Esophagus squamous epithelium (tissue), 5 donors: ENCODE measurements at places on chromosomes 4 and X. TPM values are rescaled to one million over a fixed set of nuclear protein-coding genes. Genes with fewer than 3 reads are reported as not detected.

Gene FABP2
- total RNA-seq, result not detected

Gene ZNF185
- 205 TPM for total RNA-seq

Gene MAGEC2
- not detected for total RNA-seq

Gene GAGE12F
- not detected for total RNA-seq

Gene SLITRK2
- total RNA-seq, result not detected

Gene NWD2
- not detected for total RNA-seq

Gene CFAP47
- not detected for total RNA-seq

Gene UNC5C
- 0.31 TPM for total RNA-seq

Gene TLR1
- total RNA-seq, result 11.1 TPM

DNA sequence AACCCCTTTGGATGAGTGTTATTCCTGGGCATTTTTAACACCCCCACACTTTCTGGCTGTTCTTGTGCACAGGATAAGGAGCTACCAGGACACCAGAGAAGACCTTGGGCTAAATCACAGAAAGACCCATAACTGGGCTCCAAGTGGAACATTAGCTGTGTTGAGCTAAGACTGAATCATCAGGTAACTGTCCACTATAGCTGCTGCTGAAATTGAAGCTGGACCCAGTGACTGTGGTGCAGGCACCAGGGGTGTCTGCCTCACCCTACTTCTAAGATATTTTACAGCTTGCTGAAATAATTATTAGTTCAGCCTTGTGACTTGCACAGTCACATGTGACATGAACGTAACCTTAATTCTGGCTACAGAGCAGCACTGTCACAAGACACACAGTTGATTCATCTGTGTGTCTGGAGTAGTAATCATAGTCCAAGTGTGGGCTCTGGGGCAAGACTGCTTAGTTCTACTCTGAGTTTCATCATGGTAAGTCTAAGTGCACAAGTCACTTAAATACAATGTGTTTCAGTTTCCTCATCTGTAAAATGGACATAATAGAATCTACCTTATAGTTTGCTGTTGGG, 127.4 kb downstream of the SLC39A8 start:
- DNase-seq, result no peak

GRCh38 chrX:110665223-110666002, 130.2 kb downstream of the CHRDL1 start:
- no peak for DNase-seq

DNA sequence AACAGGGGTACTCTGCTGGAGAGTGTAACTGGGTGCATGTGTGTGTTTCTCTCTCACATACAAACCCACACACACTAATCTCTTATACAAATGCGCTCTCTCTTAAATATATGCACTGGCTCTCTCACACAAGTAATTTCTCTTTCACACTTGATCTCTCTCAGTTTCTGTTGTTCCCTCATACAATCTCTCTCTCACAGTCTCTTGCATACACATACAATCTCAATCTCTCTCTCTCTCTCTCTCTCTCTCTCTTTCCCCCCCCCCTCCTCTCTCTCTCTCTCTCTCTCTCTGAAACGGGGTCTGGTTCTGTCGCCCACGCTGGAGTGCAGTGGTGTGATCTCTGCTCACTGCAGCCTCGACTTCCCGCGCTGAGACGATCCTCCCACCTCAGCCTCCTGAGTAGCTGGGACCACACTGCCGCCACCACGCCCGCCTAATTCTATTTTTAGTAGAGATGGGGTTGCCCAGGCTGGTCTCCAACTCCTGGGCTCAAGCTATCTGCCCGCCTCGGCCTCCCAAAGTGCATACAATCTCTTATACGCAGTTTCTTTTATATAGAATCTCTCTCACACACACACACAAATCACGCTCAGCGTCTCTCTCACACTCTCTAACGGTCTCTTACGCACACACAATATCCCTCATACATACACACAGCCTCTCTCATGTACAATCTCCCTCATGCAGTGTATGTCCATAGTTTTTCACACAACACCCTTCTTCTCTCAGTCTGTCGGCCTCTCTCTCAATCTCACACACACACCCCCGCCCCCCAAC, 518 bp upstream of the FAM241A start:
- DNase-seq, result no peak

- no peak for DNase-seq
Measured at GRCh38 chr4:187547316-187547715, 448.3 kb upstream of the ZFP42 start.

- DNase-seq, result no peak
Measured at GRCh38 chrX:69627744-69628143, 11.8 kb downstream of the EDA start.

GRCh38 chrX:47217121-47217851, 1.2 kb upstream of the CDK16 start:
- DNase-seq, result no peak

DNA sequence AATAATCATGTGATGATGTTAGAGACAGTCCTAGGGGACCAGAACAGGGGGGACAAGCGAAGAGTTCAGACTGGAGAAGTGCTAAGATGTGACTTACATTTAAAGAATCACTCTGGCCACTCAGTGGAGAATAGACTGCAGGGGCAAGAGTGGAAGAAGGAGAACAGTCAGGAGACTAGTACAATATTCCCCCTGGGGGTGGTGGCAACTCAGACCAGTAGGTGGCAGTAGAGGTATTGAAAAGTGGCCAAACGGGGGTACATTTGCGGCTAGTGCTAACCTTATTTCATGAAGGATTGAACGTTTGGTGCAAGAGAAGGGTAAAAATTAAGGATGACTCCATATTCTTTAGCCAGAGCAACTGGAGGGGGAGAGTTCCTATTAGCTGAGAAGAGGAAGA, 2.7 kb upstream of the BMX start:
- DNase-seq, result no peak

- DNase-seq, result no peak
Measured at GRCh38 chr4:13857397-13857796, 229.9 kb upstream of the BOD1L1 start.

DNA sequence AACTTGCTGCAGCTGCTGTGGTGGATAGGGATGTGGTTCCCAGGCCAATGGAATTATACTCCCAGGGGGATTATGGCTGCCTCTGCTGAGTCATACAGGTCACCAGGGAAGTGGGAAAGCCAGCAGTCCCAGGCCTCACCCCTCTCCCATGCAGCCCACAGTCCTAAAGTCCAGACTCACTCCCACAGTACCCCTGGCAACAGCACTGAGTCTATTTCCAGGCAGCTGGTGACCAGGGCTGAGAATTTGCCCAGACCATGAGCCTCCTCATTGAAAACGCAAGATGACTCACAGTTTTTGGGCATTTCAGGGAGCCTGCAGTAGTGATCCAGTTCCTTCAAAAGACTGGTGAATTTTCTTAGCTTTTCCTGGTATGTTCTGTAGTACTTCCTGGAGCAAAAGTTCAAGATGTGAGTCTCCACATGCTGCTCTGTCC, 137.6 kb downstream of the NPNT start:
- no peak for DNase-seq
